Activated CD4-positive, alpha-beta T cell treated with anti-CD3 and anti-CD28 coated beads, Interleukin-2, Interleukin-6, amounts not matched to agents 100 ng/mL and 50 ng/mL, durations not matched to agents 16 hours and 8 hours (primary cell): ENCODE measurements at places on chromosomes 4 and X.

GRCh38 chrX:52346174-52347165 lies 22.4 kb upstream of the XAGE2 start:
- peak; percentile 18 for DNase-seq

GRCh38 chrX:24154490-24155034 lies 5.0 kb downstream of the ZFX start:
- no peak for DNase-seq

DNA sequence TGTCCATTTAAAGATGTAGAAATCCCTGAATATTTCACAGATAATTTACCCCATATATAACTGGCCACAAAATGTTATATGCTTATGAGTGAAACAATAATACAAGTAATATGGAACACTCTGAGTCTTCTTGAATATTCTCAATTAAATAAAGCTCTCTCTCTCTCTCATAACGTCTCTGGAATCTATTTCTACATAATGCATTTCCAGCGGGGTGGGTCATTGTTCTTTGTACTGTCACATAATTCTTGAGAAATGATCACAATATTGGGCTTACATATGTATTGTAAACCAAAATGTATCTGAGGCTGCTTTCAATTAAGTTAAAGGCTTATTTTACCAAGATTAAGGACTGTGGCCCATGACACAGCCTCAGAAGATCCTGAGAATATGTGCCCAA lies 596.3 kb downstream of the FAT4 start:
- DNase-seq = no peak

GRCh38 chrX:129445436-129445835 lies 77.9 kb downstream of the SMARCA1 start:
- no peak for DNase-seq

- no peak for DNase-seq
Measured at GRCh38 chr4:3418029-3418762, 23.6 kb upstream of the HGFAC start.

GRCh38 chr4:3388471-3389232 lies 53.1 kb upstream of the HGFAC start:
- DNase-seq = no peak

DNA sequence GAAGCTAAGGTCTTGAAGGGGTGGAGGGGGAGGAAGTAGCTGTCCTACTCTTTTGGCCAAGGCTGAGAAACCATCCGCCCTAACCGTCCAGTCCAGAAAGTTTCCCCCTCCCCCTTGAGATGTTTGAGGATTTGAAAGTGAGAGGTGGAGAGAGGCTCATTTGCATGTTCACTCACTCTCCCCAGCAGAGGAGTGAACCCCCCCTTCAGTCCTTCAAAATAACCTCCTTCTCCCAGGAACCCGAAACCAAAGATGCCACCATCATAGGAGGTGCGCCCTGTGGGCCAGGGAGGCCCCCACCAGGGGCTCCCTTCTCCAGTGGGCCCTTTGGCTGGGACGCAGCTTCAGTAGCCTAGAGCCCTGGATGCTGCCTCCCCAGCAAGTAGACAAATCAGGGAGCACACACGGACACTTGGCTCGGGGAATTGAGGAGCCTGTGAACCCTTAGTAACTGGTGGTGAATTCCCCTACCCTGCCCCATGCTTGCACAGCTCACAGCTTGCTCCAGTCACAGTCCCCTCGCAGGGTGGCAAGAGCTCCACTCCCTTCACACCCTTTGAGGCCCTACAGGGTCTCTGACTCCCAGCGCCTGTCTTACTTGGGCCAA lies 25.6 kb downstream of the ELF4 start:
- peak; percentile 45 for DNase-seq

- DNase-seq = no peak
Measured at GRCh38 chr4:86683983-86684382, 89.9 kb downstream of the PTPN13 start.

GRCh38 chr4:26005764-26006163 lies 91.7 kb downstream of the SMIM20 start:
- DNase-seq = no peak

GRCh38 chr4:127741247-127741646 lies 11.0 kb downstream of the SLC25A31 start:
- DNase-seq = no peak

DNA sequence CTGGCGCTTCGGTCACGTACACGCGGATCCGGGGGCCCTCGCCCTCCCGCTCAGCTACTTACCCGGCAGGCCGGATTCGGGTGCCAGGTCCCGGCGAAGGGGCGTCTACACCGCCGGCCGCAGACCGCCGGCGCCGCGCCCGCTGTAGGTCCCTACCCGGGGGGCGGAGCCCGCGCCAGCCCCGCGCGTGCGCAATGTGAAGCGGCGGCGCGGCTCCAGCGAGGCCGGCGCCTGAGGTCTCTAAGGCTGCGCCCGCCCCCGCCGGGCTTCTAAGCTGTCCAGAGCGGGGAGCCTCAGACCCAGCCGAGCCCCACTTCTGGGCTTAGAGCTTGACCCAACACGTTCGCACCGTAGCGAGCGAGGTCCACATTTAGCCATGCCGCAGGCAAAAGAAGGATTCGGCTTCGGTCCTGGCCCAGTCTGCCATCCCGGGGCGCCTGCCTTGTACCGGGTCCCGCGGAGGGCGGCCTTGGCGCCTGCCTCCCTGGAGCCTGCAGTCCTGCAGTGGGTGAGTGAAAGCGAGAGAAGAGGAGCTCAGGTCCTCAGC lies at the start of gene ZNF518B:
ZNF518B (minus strand) TSS at position 172 of the 547 bp plus-strand sequence. CDS start 11,098 bp downstream, outside the sequence.
- DNase-seq = peak; percentile 86

DNA sequence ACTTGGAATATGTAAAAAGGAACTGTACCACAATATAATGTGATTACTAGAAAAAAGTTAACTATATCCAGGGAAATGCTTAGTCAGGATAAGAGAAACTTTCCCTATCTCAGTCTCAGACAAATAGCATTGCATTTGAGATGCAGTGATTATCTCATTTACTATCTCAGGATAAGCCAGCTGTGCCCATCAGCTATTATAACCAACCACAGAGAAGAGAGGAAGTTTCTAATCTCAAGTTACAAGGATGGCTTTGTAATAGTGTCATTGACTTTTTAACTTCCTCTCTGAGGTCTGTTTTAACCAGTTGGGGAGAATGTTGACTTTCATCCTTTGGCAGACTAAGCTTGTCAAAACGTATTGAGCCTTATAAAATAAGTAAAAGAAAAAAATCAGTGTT lies 56.5 kb downstream of the SNX25 start:
- DNase-seq = peak; percentile 40

DNA sequence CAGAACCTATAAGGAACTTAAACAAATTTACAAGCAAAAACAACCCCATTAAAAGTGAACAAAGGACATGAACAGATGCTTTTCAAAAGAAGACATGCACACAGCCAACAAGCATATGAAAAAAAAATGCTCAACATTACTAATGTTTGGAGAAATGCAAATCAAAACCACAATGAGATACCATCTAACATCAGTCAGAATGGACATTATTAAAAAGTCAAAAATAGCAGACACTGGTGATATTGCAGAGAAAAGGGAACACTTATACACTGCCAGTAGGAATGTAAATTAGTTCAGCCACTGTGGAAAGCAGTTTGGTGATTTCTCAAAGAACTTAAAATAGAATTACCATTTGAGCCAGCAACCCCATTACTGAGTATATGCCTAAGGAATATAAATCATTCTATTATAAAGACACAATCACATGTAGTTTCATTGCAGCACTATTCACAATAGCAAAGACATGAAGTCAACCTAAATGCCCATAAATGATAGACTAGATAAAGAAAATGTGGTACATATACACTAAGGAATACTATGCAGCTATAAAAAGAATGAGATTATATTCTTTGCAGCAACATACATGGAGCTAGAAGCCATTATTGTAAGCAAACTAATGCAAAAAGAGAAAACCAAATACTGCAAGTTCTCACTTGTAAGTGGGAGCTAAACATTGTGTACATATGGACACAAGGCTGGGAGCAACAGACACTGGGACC lies 1509.4 kb downstream of the TECRL start:
- DNase-seq = no peak

DNA sequence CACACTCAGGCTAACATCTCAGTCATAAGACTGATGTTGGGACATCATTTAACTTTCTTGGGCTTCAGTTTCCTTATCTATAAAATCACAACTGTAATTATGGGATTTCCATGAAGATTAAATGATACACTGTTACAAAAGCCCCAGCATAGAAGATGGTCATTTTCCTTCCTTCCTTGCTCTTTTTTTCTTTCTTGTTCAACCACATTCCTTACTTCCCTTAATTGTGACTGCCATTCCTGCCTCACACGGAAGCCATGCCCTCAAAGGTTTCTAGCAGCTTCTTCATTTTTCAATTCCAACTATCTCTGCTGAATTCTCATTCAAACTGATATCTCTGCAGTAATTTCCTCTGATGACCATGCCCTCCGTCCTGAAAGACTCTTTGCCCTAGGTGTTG lies 311.8 kb downstream of the PPP3CA start:
- DNase-seq = no peak

DNA sequence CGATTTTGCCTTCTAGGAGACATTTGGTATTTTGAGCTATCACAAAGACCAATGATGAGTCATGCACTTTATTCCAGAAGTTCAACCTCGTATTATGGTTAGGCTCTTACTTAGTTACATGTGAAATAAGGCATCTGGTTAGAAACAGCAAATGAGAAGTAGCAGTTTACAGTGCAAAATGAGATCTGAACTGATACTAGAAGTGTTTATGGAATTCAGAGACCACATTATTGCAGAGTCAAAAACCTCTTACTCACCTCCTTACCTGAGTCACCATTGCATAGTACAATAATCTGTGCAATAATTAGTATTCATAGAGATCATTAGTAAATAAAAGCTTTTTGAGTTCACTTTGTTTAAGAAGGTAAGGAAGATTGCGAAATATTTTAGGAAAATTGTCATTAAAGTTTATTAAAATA lies 38.7 kb downstream of the SEC24B start:
- peak; percentile 24 for DNase-seq

- DNase-seq = no peak
Measured at GRCh38 chr4:87530868-87531267, 1.7 kb upstream of the SPARCL1 start.

- peak; percentile 8 for DNase-seq
Measured at GRCh38 chr4:102901804-102902203, 33.0 kb downstream of the CISD2 start.

GRCh38 chrX:18883234-18883960 lies 100.5 kb downstream of the PHKA2 start:
- no peak for DNase-seq

DNA sequence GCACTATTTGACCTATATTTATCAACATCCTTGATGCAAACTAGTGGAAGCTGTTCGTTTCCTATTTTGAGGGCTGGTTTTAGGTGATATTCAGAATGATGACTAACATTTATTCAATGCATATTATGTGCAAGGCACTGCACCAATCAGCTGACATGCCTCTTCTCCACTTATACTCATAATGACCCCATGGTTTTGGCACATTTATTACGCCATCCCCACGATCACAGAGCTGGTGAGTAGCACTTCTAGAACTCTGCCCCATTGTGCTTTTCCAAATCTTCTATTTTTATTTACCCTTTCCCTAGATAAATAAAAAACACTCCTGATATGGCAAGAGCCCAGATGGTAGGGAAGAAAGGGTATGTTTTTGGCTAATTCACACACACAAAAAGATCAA lies 13.1 kb downstream of the SCML1 start:
- DNase-seq = no peak

DNA sequence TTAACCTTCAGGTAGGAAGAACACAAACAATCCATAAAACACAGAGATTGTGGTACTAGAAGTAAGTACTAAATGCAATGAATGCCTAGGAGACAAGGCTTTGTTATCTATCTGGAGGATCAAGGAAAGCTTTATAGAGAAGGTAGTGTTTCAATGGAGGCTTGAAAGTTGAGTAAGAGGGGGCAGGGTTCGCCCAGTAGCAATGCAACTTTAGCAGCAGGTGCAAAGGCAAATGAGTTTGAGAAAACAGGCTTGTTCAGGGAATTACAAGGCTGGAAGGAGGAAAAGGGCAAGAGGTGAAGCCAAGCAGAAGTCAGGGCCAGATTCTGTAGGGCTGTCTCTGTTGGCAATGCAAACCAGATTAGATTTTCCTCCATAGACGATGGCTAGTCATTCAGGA lies 35.5 kb upstream of the AMELX start:
- DNase-seq = no peak

- no peak for DNase-seq
Measured at GRCh38 chr4:73417973-73418372, 13.9 kb downstream of the ALB start.

- DNase-seq = no peak
Measured at GRCh38 chrX:151984328-151984727, 9.9 kb upstream of the GABRE start.

DNA sequence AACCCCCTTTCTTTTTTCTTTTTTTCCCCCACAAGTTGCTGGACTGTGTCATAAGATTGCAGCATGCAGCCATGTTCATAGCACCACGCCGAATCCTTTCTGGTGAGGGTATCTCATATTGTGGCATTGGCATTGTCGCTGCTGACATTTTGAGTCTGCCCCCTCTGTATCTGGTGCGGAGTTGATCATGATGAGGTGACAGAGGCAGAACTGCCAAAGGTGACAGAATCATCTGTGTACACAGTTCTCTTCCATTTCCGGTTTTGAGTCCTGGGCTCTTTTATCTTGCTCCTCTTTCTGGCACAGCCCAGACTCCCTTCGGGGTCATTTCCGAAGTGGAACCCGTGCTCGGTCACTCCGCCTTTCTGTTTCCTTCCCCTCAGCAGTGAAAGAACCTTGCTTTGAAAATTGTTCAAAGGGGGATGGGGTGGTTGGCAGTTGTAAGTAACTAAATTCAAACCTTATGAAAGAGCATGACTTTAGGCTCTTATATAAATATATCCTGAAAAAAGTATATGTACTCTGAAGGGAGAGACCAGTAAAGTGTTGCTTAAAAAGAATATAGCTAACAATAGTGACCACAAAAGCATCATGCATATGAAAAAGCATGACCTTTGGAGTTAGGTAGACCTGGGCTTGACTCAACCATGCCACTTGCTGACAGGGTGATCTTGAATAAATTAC lies 55.0 kb upstream of the BMP2K start:
- peak; percentile 56 for DNase-seq

GRCh38 chr4:39446842-39447573 lies 11.7 kb downstream of the RPL9 start:
- DNase-seq = peak; percentile 55

- no peak for DNase-seq
Measured at GRCh38 chrX:30246769-30247489, at the start of gene MAGEB1. MAGEB1 (plus strand) TSS chrX:30247146; CDS start chrX:30250494, 3,348 bp downstream.

DNA sequence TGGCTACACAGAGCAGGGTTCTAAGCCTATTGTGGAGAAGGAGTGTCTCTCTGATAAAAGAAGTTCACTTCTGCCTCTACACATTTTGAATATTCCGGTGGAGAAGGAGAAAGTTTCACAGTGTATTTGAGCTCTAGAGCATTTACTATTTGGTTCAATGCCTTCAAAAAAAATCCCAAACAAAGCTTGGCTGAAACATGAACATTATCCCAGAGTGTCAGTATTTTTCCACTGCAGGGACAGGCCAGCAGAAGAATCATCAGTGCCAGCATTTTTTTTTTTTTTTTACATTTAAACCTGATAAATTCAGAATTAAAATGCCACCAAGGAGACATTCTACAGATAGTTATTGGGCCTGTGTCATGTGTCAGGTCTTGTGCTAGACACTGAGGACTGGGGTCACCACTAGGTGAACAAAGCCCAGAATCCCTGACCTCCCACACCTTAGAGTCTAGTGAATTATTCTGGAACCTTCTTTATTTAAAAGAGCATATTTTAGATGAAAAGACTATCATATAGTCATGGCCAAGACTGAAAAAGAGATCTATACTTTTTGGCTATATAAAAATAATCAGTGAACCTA lies 48.0 kb upstream of the NAP1L5 start:
- DNase-seq = no peak
